ENCODE measurements at places on chromosomes 12 and 14.
A peak's percentile ranks its signal among the peaks of the same experiment; 100 is the strongest.

GRCh38 chr14:65879248-65880009 lies 466.9 kb downstream of the FUT8 start:
- DNase-seq: no peak

GRCh38 chr12:56896082-56896481 lies 38.1 kb downstream of the SDR9C7 start:
- no peak for DNase-seq

GRCh38 chr12:55637467-55637866 lies 775 bp downstream of the OR10P1 start:
- DNase-seq: peak; percentile 39

DNA sequence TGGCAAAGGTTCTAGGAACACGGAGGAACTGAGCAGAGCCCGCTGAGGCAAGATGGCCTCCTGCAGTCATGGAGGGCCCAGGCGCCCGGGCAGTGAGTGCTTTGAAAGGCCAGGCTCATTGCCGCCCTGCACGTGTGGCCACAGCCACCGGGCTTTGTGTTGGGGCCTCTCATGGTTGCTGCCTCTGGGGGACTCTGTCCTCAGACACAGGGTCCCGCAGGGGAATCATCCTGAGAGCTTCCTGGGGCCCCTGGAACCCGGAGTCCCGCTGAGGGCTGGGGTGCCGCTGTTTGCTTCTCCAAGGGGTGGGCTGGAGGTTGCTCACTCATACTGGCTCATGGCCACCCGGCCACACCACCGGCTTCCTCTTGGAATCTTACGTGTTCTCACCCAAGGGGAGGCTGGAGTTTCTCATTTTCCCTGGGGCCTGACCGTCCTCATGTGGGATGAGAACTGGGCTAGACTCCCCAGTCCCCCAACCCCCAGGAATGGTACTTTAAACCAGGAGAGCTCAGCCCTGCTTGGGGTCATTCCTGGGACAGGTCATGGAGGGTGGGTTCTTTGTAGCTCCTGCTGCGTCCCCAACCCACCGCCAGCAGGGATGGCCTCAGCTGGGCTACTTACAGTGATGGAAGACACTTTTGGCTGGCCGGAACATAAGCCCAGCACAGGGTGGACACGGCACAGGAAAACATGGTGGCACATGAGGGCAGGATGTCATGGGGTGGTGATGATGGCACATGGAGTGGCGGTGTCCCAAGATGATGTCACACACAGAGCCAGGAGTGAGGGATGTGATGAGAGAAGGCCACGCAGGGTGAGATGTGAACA lies 21.1 kb upstream of the LRTM2 start:
- no peak for DNase-seq

GRCh38 chr12:113072136-113072535 lies 15.6 kb downstream of the DTX1 start:
- no peak for DNase-seq

GRCh38 chr12:81209012-81209411 lies 131.1 kb downstream of the ACSS3 start:
- no peak for DNase-seq

- DNase-seq: no peak
Measured at GRCh38 chr12:101305226-101305779, 25.4 kb downstream of the UTP20 start.

- DNase-seq: no peak
Measured at GRCh38 chr12:91037276-91037675, 20.5 kb downstream of the KERA start.

GRCh38 chr12:57889500-57889989 lies 43.0 kb upstream of the CTDSP2 start:
- DNase-seq: no peak

GRCh38 chr14:46108228-46108627 lies 543.4 kb downstream of the RPL10L start:
- no peak for DNase-seq

- no peak for DNase-seq
Measured at GRCh38 chr14:100780646-100781355, 45.1 kb upstream of the MEG3 start.

DNA sequence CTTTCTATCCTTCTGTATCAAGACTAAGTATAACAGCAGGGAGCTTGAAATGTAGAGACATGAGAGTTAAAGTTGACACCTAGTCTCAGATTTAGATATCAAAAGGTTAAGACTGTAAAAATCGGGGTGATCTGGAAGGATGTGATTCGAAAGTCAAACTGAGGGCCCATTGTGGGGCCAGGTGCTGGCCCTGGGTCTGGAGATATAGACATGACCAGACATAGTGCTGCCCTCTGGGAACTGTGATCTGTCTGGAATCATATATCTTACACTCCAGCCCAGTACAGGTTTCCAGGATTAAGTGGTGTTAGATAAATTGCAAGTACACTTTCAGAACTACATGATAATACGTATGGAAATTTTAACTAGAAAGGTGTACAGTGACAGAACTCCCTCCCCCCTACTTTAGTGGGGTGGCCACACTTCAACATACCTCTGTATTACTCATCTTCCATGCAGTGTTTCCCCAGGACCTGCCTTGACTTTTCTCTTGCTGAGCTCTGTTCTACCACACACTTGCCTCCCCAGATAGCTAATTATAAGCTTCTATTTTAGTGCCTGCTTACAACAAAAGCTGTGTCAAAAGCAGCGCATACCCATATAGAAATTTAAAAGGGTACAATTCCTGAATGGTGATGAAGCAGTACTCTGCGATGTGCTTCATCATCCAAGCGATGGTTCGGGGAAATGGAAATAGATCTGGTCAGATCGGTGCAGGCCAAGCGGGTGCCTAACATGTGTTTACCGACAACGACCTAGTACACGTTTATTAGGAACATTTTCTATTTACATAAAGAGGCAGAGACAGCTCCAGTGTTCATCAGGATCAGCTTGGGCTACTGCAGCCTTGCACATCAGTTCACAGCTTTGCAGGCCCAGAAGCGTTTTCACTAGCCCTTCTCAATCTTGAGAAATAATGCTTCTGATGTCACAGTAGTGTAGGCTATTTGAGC lies 68.7 kb downstream of the ARF6 start:
- no peak for DNase-seq

- no peak for DNase-seq
Measured at GRCh38 chr12:53988541-53989226, 3.7 kb downstream of the HOXC10 start.

DNA sequence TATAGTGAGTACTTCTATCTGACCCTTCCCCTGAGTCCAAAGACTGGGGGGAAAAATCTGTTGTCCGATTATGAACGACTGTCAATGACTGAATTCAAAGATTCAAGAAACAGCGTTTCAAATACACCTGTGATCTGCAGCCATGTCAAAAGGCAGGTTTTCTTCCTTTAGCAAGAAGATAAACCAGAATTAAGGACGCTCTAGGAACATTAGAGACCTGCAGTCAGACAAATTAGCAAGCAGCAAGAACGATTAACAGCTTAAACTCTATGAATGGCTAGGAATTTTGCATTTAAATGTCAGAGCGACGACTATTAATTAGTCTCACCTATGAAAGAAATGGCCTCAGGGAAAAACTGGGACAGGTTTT lies 2.1 kb downstream of the DUSP6 start:
- no peak for DNase-seq

DNA sequence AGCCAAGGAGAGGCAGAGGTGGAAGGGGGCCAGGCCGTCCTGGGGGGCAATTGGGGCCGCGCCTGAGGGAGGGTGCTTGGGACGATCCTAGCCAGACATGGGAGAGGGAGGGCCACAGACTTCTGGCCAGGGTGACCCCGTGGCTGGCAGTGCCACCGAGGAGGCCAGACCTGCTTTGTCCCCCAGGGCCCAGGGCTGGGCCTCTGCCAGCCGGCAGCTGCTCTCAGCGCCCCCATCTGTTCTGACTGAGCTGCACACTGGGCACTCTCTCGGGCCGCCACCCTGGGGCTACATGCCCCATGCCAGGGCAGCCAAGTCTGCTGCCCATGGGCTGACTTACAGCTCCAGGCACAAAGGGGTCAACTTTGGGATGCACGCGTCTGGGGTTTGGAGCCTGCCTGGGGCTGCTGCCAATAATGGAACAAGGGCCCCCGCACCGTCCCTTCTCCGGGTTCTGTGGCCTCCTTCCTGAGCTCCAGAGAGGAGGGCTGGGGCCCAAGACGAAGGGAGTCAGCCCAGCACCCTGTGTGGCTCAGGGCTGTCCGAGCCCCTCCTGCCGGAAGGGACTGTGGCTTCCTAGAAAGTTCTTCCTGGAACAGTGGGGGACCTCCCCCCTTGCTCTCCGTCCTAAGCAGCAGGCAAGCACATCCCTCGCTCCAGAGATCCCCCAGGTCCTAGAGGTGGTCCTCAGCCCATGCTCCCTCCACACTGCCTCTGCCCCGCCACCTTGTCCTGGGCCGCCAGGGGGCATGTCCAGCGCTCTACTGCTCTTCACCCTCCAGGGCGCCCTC lies 1.1 kb downstream of the ADSS1 start:
- no peak for DNase-seq

DNA sequence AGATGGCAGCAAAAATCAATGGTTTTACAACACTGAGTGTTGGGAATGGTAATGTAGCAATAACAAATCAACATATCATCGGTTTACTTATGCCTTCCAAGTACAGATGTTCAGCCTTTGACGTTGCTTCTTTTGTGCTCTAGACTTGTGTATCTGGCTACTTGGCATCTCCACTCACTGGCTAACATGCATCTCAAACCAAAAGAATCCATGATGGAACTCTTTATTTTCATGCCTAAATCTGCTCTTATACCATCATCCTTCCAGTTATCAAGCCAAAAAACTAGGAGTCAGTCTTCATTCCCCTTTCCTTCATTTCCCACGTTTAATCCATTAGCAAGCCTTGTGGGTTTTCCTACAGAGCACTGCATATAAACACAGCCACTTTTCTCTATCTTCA lies 89.2 kb upstream of the USP44 start:
- no peak for DNase-seq

GRCh38 chr14:86404989-86405649 lies 875.2 kb downstream of the FLRT2 start:
- no peak for DNase-seq

- no peak for DNase-seq
Measured at GRCh38 chr14:96690713-96691383, 106.3 kb upstream of the VRK1 start.

- no peak for DNase-seq
Measured at GRCh38 chr14:55684956-55685584, 105.1 kb downstream of the KTN1 start.

DNA sequence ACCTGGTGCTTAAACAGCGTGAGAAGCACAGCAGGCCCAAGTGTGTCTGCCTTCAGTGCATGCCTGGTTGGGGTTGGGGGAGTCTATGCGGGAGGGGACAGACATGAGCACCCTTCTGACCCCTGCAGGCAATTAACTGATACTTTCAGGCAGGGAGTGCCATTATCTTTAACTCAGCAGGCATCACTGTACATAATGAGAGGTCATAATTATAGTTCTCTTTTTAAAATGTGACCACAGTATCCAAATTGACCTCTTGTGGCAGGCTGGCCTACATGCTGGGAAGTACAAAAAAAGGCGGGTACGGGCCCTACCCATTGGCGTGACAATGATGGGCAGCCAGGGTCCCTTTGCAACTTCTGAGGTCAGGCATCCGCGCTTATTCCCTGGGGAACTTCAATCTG lies 209.1 kb downstream of the FOXN3 start:
- DNase-seq: no peak

GRCh38 chr12:25959071-25959961 lies 834 bp downstream of the RASSF8 start:
- DNase-seq: peak; percentile 26

GRCh38 chr14:74840603-74841030 lies 35.3 kb downstream of the PROX2 start:
- no peak for DNase-seq

GRCh38 chr12:49809906-49810389 lies 18.3 kb downstream of the NCKAP5L start:
- no peak for DNase-seq

DNA sequence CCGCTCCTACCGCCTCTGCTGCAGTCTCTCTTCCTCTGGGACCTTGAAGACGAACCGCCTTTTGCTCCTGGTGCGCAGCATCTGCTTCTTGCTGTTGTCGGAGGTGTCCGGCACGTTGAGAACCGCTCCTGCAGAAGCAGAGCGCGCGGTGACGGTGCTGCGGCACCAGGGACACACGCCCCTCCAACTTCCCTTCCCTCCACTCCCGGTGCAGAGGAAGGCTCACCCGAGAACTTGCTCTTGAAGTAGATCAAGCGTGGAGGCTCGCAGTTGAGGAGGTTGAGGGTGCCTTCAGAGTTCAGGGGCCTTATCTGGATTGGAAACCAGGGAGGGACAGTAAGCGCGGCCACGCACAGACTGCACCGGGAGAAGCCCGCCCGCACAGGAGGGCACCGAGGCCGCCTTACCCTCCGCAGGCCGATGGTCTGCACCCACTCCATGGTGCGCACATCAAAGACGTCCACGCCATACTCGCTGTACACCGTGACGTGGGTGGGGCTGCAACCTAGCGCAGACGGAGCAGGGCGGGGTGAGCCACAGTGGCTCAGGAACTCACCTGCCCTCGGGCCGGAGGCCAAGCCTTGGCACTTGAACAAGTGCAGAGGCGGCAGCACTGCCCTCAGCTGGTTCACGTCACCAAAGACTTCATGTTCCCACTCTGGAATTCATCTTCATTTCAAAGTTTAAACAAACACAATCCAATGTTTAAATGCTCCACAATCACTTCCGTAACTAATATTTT lies 17.5 kb downstream of the AMN start:
- no peak for DNase-seq

DNA sequence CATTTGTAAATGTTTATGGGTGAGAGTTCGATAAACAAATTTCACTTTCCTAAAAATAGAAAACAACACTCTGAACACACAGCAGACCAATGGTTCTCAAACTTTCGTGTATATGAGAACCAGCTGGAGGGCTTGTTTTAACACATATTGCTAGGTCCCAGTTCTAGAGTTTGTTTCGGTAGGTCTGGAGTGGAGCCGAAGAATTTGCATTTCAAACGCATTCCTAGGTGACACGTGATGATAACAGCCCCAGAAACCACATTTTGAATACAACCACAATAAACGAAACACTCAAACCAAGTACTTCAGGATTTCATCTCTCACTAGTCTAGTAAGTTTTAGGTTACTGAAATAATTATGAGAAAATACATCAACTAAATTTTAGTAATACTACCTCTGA lies 17.1 kb downstream of the SEC23A start:
- no peak for DNase-seq

DNA sequence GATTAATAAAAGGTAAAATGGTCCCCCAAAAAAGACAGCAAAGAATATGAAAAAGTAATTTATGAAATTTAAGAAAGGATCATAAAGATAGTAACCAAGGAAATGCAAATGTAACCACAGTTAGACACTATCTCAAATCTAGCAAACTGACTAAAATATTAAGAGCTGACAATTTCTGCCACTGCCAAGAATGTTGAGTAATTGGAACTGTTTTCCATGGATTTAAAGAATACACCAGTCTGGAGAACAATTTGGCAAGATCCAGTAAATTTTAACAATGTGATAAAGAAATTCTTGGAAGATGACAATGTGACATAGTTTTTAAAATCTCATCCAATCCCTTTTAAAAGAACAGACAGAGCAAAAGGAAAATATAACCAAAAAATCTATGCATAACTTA lies 798.0 kb upstream of the MGAT4C start:
- no peak for DNase-seq

DNA sequence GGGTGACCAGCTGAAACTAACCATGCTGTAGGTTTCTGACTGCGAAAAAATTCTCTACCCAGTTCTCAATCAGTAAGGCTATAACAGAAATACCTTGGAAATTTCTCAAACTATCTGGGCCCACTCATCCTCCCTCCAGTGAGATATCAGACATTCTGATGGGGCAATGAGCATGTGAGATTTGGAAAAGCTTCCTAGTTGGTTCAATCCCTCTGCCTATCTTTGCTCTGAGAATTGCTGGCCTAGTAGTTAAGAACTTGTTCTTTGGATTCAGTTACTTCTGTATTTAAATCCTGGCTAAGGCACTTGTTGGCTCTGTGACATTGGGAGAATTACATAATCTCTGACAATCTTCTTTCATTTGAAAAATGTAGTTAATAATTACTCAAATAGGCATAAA lies 119.4 kb downstream of the SLC15A5 start:
- no peak for DNase-seq

Measured in activated naive CD8-positive, alpha-beta T cell treated with anti-CD3 and anti-CD28 coated beads for 36 hours (primary cell).